CD4-positive, alpha-beta T cell treated with Interleukin-21 for 1 hour (primary cell): ENCODE measurements at places on chromosomes 2 and 18.
A peak's percentile ranks its signal among the peaks of the same experiment; 100 is the strongest.

GRCh38 chr2:212845941-212846340 lies 305.5 kb downstream of the IKZF2 start:
- no peak for DNase-seq

GRCh38 chr2:172172513-172173173 lies 69.9 kb upstream of the DLX2 start:
- DNase-seq: peak; percentile 67

- no peak for DNase-seq
These were observed 16.4 kb downstream of the MAP3K19 start for GRCh38 chr2:135030826-135031225.

DNA sequence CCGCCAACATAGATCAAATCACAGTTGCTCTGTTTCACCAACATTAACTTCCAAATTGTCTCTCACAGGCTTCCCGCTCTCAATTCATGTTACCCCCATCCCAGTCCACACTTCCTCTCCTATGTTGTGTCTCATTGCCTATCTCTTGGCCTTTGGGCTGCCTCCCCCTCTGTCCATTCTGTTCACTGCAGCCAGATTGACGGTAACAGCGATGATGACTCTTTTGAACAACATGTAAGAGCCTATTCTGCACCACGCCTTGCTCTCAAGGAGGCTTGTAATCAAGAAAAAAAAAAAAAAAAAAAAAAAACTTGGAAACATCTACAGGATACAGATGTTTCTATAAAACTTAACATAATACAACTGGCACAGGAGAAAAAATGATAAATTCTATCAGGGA lies 77.3 kb upstream of the RMDN2 start:
- DNase-seq: no peak

DNA sequence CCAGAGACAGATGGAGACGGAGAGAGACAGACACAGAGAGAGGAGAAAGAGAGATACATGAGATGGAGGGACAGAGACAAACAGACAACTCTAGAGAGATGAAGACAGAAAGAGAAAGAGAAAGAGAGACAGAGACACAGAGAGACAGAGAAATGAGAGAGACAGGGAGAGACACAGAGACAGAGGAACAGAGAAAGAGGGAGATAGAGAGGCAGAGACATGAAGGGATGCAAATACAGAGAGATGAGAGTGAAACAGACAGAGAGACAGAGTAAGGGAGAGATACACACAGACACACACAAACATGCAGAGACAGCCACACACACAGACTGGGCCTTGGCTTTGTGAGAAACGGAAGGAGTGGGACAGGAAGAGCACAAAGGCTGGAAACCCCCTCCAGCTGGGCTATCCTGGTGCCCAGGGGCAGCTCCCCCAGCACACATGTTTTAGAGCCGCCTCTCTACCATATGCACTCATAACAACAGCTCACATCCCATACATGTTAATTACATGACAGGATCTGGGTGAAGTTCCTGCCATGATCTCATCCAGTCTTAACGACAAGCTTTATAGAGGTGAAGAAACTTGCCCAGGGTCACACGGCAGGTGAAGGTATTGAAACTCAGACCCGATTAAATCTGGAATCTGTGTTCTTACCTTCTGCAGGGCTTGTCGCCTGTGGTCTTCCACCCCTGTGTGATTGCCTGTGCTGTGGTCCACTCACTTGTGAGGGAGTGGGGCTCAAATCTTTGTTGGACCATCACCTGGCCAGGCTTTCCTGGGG lies 32.4 kb downstream of the IL18R1 start:
- DNase-seq: no peak

- no peak for DNase-seq
These were observed 24.0 kb upstream of the VPS4B start for GRCh38 chr18:63446266-63446665.
